Activated CD4-positive, alpha-beta T cell treated with anti-CD3 and anti-CD28 coated beads, Interleukin-2, amount 50 U/mL, for 48 hours (primary cell): ENCODE measurements at places on chromosomes 2 and 18.

GRCh38 chr18:35088921-35089320 lies 47.7 kb downstream of the MAPRE2 start:
- DNase-seq: no peak

DNA sequence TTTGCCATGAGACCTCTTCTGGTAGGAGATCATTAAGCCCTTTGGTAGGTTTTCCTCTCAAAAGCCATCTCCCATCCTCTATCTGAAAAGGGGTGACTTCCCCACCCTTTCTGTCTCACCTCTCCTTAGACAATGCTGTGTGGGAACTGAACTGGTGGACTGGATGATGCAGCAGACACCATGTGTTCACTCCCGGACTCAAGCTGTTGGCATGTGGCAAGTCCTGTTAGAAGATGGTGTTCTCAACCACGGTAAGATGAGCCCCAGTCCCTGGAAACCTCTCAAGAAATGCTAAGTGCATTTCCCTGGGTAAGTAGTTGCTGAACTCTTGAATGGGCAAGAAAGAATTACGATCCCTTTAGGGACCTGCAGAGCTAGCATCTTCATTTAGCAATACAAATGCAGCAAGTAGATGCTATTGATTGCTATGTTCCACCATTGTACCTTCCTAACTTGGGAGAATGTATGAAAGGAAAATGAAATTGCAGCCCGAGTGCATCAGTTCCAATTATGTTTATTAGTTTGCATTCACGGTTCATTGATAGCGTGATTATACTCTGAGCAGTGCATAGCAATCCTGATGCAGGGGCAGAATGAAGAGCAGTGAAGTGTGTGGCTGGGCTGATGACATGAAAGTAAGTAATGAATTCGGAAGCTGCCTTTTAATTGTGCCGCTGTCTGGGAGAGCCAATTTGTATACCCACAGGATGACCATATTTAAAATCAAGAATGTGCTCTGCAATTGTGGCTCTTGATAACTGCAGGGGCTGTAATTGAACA lies 110.0 kb upstream of the MAP3K20 start:
- no peak for DNase-seq

DNA sequence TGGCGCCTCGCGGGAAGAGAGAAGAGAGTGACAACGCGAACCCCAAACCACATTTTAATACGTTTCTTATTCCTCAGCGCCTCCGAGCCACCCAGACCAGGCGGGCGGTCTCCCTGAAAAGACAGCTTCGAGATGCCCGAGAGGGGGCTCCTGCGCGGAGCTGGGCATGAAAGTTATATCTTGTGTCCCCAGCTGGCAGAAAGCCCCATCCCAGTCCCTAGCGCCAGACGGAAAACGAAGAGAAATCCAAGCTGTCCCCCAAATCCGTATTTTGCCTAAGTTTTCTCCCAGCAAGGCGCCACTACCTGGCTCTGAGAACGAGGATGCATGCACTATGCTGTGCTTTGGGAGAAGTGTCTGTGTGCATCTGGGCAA lies 797 bp downstream of the NXPH2 start:
- no peak for DNase-seq

GRCh38 chr2:218959761-218960308 lies 369 bp downstream of the CDK5R2 start:
- DNase-seq: no peak

DNA sequence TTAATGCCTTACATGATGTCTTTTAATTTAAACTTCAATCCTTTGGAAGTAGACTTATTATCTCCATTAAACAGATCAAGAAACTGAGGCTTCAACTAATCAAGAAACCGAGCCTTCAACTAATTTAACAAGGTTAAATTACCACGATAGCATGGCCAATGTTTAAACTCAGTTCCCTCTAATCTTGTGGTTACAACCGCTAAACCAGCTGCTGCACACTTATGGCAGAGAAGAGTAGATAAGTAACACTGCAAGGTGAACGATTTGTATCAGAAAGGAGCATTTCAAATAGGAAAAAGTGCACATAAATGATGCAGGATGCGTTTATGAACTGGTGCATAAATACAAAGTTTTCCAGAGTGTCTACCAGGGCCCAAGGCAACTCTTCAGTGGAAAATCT lies 144.6 kb upstream of the CAVIN2 start:
- DNase-seq: no peak

DNA sequence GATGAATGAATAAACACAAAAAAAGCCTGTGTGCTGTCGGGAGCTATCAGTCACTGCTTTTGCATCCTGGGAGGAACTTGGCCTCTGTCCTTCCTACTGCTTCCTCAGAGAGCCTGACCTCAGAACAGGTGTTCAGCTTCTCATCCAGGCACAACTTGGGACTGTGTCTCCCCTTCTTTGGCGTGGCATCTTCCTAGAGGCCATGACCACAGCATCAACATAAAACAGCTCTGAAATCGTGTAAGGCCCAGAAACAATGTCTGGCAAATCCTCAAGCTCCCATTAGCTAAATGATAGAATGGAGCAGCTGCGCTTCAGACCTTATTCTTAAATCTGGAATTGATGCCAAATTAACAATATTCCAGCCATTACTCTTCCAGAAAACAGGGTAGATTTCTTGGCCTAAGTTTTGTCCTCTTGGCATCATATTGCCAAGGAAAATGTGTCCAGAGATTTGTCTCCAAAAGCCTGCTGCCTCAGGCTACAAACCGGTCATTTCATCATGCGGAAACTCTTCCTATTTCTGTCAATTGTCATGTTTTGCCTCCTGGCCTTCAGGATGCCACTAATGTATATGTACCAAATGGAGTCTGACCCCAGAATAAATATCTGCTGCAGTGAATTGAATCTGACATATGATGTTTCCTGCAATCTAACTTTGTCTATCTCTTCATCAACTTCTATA lies 53.2 kb upstream of the RAB27B start:
- DNase-seq: no peak

- no peak for DNase-seq
These were observed 232.1 kb upstream of the TRIB2 start for GRCh38 chr2:12484536-12485115.

- no peak for DNase-seq
These were observed 210.3 kb downstream of the GLI2 start for GRCh38 chr2:120945832-120946499.

DNA sequence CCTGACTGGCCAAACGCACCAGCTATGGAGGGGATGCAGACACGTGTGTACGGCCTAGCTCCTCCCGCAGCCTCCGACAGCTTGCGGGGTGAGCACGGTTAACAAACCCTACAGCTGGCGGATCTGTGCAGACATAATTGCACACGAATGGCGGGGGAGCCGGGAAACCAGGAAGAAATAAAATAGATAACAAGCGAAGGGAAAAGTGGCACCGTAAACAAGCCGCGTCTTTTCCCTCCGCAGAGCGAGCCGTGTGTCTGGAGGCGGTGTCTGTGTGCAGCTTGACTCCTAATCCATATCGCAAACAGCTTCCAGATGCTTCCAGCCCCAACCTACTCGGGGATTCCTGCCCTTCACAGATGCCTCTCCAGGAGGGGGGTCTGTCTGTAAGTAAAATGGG lies 853.1 kb upstream of the SALL3 start:
- no peak for DNase-seq

- no peak for DNase-seq
These were observed 188.8 kb downstream of the ACKR3 start for GRCh38 chr2:236758406-236758805.

GRCh38 chr2:17323697-17324096 lies 194.5 kb downstream of the RAD51AP2 start:
- DNase-seq: no peak

- no peak for DNase-seq
These were observed 36.3 kb downstream of the PIEZO2 start for GRCh38 chr18:11113046-11113548.
